ENCODE measurements at places on chromosomes 12 and 14.

- no peak for DNase-seq
Measured at GRCh38 chr14:81485781-81486180, 47.9 kb downstream of the SEL1L start.

DNA sequence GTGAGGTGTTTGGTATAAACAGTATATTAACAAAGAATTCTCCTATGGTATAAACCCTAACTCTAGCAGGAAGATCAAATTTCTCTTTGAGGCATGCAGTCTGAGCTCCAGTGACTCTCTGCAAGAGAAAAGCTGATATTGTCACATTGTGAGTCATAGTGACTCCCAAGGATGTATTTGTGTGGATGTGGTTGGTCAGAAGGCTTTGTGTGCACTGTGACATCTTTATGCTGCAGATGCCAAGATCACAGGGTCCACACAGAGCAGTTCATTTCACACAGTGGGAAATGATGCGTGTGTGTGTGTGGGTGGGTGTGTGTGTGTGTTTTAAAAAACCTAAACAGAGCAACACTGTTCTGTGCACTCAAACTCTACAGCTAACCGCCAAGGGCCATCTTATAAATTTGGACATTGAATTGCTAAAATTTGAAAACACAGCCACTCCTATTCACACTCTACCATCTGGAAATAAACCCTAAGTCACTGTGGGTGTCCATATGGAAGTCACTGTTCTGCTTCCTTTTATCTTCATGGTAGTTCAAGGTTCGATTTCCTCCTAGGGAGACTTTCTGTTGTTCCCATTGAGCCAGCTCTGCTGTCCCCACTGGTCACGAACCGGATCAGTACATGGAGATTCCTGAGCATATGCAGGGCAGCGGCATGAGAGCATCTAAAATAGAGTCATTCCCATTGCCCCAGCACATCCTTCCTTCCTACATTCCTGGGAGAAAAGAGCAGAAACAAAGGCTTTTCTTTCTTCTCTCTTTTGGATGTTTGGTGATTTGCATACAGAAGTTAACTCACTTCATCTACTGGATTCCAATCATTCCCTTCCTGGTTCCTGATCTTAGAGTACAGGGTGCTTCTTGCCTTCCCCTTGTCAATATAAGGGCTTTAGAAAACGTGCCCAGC, 727.6 kb downstream of the DIO2 start:
- DNase-seq = peak; percentile 75

- DNase-seq = no peak
Measured at GRCh38 chr14:95055318-95055717, 102.0 kb downstream of the DICER1 start.

GRCh38 chr12:100146252-100146651, 3.6 kb upstream of the BLTP3B start:
- no peak for DNase-seq

DNA sequence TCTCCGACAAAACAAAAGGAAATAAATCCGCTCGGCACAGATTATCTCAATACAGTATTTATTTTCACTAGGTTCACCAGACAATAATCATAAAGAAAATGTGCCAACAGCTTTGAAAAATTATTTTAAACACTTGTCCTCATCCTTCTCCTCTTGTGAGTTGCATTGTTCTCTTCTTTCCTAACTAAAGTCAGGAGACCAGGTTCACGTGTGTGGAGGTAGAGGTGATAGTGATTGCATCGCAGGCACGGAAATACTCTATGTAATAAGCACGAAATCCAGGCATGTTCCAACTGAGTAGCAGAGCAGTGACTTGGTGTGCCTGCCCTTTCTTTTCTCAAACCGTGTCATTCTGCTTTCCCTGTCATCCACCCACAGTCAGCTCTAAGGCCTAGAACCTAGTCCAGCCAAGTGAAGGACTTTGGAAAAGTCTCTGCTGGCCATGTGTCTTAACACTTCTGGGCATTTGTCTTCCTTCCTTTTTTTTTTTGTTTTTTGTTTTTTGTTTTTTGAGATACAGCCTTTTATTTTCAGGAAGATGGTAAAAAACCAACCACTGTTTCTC, 939 bp upstream of the SEL1L start:
- no peak for DNase-seq

GRCh38 chr12:1583421-1584078, 10.8 kb downstream of the FBXL14 start:
- peak; percentile 87 for DNase-seq

- DNase-seq = no peak
Measured at GRCh38 chr14:53714495-53715192, 242.0 kb downstream of the BMP4 start.

GRCh38 chr12:108622421-108622820, 11.3 kb downstream of the SELPLG start:
- DNase-seq = peak; percentile 68

DNA sequence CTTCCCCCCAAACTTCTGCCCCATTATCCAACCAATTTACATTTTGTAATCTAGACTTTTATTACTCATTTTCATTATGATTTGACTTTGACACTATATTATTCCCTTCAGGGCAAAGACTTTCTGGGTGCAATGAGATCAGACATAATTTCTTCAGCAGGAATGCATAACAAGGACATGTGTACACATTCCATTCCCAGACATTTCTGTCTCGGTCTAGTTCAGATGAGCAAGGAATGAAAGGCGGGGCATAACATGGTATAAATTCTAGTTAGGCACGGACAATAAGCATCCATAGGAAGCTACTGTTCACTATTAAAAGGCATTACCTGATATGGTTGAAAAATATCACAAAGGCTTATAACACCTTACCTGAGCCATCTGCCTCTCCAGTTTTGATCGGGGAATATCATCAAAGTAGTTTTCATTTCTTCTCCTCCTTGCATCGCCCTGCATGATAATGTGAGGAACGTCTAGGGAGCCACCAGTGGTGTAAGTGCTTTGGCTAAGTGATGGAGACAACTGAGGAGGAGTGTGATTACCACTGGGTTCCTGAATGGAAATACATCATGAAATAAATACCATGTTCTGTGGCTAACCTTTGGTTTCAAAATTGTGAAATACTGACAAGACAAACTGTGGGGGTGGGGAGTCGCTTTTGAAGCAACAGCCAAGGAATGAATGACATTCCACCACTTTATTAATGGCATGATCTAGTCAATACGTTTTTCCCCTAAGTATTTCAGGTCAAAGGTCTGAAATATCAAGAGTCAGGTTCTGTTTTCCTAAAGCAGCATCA, 183.9 kb downstream of the APAF1 start:
- peak; percentile 39 for DNase-seq

DNA sequence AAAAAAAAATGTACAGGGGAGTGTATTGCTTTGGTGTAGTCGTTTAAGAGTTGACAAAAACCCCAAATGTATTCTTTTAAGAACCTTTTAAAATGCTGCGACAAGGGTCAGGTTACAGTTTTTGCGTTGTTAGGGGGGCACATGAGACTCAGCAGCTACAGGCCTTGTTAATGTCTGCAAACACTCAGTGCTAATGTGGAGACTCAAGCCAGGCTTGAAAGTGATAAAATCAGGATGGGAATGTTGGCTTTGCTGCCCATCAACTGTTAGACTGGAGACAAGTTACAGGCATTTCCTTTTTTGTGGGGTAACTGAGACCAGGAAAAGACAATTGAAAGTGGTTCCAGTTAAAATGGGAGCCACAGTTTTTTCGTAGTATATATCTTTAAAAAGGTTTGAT, 84.8 kb downstream of the PRKCH start:
- no peak for DNase-seq

DNA sequence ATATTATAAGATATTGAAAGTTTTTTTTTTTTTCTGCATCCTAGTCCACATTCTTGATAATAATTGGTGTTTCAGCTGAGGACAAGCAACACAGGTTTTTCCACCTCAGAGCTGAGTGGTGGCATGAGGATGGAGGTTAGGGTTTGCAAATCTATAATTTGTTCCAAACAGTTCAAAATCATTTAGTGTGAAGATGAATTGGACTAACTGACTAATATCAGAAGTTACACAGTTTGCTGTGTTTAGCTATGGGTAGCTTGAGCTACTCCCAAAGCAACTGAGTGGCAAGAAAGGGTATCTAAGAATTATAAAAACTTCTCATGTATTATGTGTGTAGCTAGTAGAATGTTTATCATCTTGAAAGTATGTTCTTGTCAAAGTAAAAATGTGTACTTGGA, 17.1 kb downstream of the EID3 start:
- no peak for DNase-seq

- DNase-seq = no peak
Measured at GRCh38 chr12:30610718-30611117, 85.0 kb downstream of the IPO8 start.

GRCh38 chr12:68259318-68259940, 6.0 kb upstream of the IL22 start:
- peak; percentile 87 for DNase-seq

- DNase-seq = peak; percentile 53
Measured at GRCh38 chr12:112992541-112993398, 14.5 kb downstream of the OAS2 start.

DNA sequence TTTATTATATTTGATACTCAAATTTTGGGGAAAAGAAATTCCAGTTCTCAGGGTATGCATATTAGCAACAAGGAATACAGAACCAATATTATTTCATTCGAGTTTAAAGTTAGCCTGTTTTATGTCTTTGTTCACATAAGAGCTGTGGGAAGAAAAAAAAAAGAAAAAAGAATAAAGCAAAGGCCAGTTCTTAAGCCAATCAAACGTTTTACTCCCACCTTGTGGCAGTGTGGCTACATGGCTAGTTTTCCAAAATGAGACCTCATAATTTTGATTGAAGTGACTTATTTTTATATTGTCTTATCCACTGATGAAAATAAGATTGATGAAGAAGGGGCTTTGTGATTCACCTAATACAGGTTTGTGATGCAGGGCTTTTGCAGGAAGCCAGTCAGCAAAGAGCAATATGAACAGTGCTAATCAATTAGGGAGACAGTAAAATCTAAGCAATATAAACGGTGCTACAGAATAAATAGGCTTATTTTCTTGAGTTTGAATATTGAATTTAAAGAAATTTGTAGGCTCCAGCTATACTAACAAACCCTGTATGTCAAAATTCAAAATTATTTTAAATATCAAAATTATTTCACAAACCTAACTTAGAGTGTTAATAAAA, 624.1 kb upstream of the FOXG1 start:
- DNase-seq = no peak

Data from fibroblast of skin of right biceps (primary cell).